Vagina (tissue), 2 donors: ENCODE measurements at places on chromosomes 3 and 15. TPM values are rescaled to one million over a fixed set of nuclear protein-coding genes. Genes with fewer than 3 reads are reported as not detected.
A peak's percentile ranks its signal among the peaks of the same experiment; 100 is the strongest.

DNA sequence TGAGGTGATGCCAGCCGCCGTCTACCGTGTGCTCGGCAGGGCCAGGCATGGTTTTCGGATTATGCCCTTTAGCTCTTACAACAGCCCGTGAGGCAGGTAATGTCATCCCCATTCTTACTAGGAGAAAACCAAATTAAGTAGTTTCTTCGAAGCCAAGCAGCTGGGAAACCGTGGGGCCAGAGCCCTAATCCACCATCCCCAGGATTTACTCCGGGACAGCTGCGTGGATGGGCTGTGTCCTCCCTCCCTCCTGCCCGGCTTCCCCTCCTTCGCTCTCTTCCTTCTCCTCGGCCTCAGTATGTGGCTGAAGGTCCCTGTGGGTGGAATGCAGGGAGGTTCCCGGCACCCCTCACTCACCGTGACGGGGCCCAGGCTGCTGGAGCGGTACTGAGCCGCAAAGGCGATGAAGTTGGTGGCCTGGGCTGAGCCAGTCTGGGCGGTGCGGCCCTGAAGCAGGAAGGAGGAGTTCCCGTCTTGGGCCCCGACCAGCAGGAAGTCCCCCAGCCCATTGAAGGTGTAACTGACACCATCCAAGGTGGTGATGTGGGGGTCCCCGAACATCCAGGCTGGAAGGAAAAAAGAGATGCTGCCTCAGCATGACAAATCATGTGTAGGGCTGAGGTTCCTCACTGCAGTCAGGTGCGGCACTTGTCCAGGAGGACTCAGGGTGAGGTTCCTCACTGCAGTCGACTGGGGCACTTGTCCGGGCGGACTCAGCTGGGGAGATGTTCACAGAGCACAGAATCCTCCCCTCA is 42.5 kb downstream of the MUC20 start:
- H3K27me3 ChIP-seq = no peaks in the 10 kb centered on the region
- H3K36me3 ChIP-seq = no peaks in the 10 kb centered on the region
- H3K27ac ChIP-seq = no peak overlapping the region
- H3K4me3 ChIP-seq = no peak overlapping the region
- peaks cover 5% of the 10 kb centered on the region for H3K4me1 ChIP-seq
- DNase-seq = no peak

The UNC45A gene
- total RNA-seq = 62.1 TPM

DNA sequence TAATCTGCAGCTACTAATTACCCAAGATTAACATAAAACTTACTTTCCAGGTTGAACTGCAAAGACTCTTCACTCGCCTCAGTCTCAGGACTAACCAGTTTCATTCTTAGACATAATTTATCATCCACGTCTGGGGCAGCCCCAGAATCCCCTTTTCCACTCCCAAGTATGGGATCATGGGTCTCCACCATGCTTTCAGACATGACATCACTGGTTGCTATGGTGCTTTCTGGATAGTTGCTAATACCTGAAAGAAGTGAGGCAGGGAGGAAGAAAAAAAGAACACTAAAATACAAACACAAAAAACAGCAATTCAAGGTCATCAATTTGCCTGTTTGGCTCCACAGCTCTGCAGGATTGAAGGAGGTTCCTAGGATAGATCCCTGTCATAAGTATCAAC is 46.6 kb downstream of the TP53BP1 start:
- no peaks in the 10 kb centered on the region for H3K27me3 ChIP-seq
- DNase-seq = no peak
- H3K27ac ChIP-seq = no peak overlapping the region
- no peak overlapping the region for H3K4me3 ChIP-seq
- peaks cover 4% of the 10 kb centered on the region for H3K4me1 ChIP-seq

- H3K4me3 ChIP-seq = no peak overlapping the region
- H3K4me1 ChIP-seq = peaks cover 6% of the 10 kb centered on the region
- no peak for DNase-seq
- H3K36me3 ChIP-seq = no peaks in the 10 kb centered on the region
Measured at GRCh38 chr15:49923671-49924070, 195.4 kb downstream of the ATP8B4 start.

The HCLS1 gene
- 35.4 TPM for total RNA-seq

The PIF1 gene
- total RNA-seq = 6.6 TPM

DNA sequence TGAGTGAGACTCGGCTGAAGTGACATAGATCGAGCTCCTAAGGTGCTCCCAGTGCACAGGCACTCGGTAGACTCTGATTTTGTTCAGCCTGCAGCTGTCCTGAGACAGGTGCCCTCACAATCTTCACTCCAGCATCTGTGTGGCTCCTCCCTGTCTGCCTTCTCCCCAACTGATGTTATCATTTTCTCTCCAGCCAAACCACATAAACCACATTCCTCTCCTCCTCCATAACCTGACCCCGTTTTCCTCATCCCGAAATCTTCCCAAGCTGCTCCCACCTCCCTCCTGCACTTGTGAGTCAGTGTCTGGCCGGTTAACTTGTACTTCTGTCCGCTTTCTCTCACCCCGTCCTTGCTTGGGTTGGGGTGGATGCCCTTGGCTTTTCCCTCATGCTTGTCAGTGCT is 93.3 kb upstream of the HACD2 start:
- no peak for DNase-seq
- H3K4me1 ChIP-seq = peaks cover 14% of the 10 kb centered on the region
- H3K27me3 ChIP-seq = no peaks in the 10 kb centered on the region
- H3K36me3 ChIP-seq = no peaks in the 10 kb centered on the region
- H3K27ac ChIP-seq = peak overlapping the region; percentile 24
- no peak overlapping the region for H3K4me3 ChIP-seq

- peaks cover 31% of the 10 kb centered on the region for H3K4me1 ChIP-seq
- peak overlapping the region; percentile 66 for H3K4me3 ChIP-seq
- H3K36me3 ChIP-seq = no peaks in the 10 kb centered on the region
- peak overlapping the region; percentile 23 for H3K27ac ChIP-seq
Measured at GRCh38 chr3:179068779-179069530, 2.7 kb downstream of the ZMAT3 start.

DNA sequence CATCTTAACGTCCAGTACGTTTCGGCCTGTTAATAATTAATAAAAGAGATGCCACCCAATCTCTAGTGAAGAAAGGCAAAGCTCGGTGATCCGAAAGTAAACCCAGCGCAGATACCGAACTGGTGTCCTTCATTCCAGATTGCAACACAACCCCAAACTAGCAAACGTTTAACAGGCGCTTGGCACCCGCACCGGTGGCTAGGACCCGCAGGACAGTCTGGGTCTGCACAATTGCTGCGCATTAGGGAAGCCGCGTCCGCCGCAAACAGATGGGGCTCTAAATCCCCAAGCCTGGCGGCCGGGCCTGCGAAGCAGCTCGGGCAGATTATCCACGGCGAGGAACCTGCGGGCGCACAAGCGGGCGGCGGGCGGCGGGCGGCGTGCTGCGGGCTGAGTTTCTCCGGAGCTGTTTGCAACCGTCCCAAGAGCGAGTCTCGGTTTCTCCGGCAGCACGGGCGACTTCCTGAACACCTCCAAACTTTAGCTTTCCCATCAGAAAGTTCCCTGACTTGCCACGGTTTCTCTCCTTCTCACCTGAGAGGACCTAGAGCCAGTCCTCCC is 112.1 kb upstream of the ICE2 start:
- no peaks in the 10 kb centered on the region for H3K36me3 ChIP-seq
- H3K4me1 ChIP-seq = peaks cover 6% of the 10 kb centered on the region
- H3K4me3 ChIP-seq = peak overlapping the region; percentile 86
- H3K27me3 ChIP-seq = no peaks in the 10 kb centered on the region
- DNase-seq = no peak
- H3K27ac ChIP-seq = peak overlapping the region; percentile 98

- H3K4me3 ChIP-seq = no peak overlapping the region
- H3K36me3 ChIP-seq = no peaks in the 10 kb centered on the region
- H3K27ac ChIP-seq = peak overlapping the region; percentile 78
- H3K27me3 ChIP-seq = no peaks in the 10 kb centered on the region
Measured at GRCh38 chr3:73404435-73404834, 220.3 kb downstream of the PDZRN3 start.

The ASB14 gene
- not detected for total RNA-seq

The RMDN3 gene
- 19.6 TPM for total RNA-seq

The CPLX3 gene
- not detected for total RNA-seq

The SLC28A1 gene
- not detected for total RNA-seq

- peaks cover 16% of the 10 kb centered on the region for H3K4me1 ChIP-seq
- H3K36me3 ChIP-seq = no peaks in the 10 kb centered on the region
- peaks cover 3% of the 10 kb centered on the region for H3K27me3 ChIP-seq
- H3K4me3 ChIP-seq = no peak overlapping the region
- no peak for DNase-seq
Measured at GRCh38 chr15:96406701-96407100, 76.2 kb downstream of the NR2F2 start.

The IMPDH2 gene
- 185 TPM for total RNA-seq

DNA sequence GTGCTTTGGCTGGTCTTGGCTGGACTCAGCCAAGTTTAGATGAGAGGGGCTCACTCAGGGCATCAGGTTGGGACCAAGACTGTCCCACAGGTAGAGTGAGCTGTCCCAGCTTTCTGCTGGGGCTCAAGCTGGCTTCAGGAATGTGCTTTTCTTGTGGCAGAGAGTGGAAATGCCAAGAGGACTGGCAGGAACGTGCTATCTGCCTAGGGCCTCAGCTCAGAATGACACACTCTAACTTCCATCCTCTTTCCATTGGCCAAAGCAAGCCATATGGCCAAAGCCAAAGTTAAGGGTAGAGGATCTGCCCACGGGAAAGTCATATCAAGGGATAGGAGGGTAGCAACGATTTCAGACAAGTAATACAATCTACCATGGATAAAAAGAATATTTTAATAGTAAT is 178.8 kb downstream of the ABHD5 start:
- H3K4me1 ChIP-seq = no peaks in the 10 kb centered on the region
- no peaks in the 10 kb centered on the region for H3K36me3 ChIP-seq
- H3K27ac ChIP-seq = no peak overlapping the region

GRCh38 chr3:62968128-62968527 is 92.9 kb upstream of the CADPS start:
- no peaks in the 10 kb centered on the region for H3K4me1 ChIP-seq
- H3K27ac ChIP-seq = no peak overlapping the region
- no peaks in the 10 kb centered on the region for H3K27me3 ChIP-seq
- H3K4me3 ChIP-seq = no peak overlapping the region
- DNase-seq = no peak
- no peaks in the 10 kb centered on the region for H3K36me3 ChIP-seq

DNA sequence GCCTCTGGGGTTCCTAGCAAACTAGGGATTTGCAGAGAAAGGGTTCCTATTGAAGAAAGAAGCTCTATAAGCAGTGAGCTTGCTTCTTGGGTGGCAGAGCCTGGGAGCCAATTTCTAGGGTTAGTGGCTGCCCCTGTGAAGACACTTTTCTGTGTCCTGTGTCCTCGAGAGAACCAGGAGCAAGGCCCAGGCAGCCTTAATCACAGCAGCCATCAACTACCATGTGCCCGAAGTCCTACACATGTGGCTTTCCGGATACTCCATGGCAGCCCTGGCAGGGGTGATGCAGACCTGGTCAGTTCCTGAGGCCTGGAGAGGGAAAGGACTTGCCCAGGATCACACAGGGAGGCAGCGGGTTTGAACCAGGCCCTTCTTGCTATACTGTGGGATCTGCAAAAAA is 27.7 kb upstream of the TSPAN3 start:
- peaks cover 1% of the 10 kb centered on the region for H3K4me1 ChIP-seq
- no peak for DNase-seq
- H3K27me3 ChIP-seq = no peaks in the 10 kb centered on the region
- H3K36me3 ChIP-seq = no peaks in the 10 kb centered on the region
- H3K4me3 ChIP-seq = no peak overlapping the region
